ENCODE measurements at places on chromosomes 7 and 10. TPM values are rescaled to one million over a fixed set of nuclear protein-coding genes. Genes with fewer than 3 reads are reported as not detected.

The OIT3 gene
- 0.25 TPM for total RNA-seq

The IRF5 gene
- total RNA-seq = 9.0 TPM

The NEUROD6 gene
- not detected for total RNA-seq

The MSMB gene
- not detected for total RNA-seq

The AGMO gene
- 3.0 TPM for total RNA-seq

DNA sequence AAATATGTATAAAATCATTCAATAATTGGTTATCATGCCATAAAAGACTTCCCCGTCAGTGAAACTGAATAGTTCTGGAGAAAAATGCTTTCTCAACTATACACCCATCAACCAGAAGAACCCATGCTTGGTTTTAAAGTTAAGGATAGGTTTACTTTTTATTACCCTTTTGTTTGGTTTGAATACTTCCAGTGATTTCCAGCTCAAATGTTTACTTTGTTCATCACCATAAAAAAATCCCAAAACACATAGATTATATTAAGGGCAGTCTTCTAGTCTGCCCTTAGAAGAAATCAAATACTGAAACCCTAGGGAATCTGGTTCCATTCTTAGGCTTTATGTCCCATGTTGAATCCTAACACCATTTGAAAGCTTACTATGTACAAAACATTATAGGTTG is 49.2 kb downstream of the PTTG1IP2 start:
- DNase-seq = no peak

DNA sequence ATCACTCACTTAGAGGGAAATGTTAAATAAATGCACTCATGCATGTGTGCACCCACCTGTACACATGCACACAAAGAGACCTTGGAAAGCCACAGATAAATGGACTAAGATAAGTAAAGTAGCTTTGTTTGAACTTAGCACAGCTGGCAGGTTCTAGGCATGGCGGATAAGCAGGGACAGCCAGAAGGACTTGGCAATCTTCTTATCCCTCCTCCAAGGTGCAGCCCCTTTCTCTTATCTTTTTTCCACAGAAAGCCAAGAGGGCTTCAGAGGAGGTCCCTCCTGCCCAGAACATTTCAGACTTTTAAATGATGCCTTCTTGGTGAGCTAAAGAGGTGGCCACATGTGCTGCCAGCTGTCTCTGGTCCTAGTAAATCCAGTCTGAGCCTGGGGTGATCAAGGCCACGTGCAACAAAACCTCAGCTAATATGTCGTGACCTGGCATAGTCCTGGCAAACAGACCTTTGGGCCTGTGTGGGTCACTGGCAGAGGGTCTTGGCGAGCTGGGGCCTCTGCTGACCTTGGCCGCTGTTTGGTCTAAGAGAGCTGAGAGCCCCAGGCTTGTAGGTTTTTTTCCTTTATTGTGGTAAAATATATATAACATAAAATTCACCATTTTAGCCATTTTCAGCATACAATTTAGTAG is 43.2 kb upstream of the SLC35B4 start:
- no peak for DNase-seq

- DNase-seq = no peak
Measured at GRCh38 chr10:132374176-132374575, 22.8 kb upstream of the PWWP2B start.

DNA sequence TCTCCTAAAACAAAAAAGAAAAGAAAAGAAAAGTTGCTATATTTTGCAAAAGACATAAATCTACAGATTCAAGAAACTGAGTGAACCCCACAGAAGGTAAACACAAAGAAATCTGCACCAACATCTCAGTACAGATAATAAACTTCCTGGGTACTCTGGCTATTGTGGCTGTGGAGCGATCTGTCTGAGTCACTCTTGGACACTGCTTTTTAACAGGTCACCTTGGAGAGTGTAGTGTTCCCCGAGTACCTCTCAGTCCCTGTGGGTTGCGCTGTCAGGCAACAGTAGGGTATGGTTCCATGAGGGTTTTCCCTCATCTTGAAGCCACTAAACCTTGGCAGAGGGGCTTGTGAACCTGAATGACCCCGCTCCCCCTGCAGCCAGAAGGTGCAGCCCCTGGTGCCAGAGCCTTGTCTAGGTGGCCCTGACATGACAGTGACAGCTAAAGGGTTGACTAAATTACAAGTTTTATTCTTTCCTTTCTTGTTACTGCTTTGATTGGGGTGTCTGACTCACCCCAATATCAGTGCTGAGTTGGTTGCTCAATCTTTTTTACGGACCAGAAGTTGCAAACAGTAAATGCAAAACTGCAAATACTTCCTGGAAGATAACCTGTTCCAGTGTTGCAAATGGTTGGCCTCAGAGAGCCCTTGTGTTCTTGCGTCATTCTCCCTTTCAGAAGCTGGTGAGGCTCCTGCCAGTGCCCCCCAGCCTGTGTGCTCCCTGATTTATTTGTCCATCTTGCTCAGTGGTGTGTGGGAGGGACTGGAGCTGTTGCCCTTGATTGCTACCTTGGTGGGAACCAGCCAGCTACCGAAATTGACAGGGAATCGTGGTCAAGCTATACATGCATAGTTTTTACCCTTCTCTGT is 30.6 kb downstream of the POR start:
- DNase-seq = no peak

DNA sequence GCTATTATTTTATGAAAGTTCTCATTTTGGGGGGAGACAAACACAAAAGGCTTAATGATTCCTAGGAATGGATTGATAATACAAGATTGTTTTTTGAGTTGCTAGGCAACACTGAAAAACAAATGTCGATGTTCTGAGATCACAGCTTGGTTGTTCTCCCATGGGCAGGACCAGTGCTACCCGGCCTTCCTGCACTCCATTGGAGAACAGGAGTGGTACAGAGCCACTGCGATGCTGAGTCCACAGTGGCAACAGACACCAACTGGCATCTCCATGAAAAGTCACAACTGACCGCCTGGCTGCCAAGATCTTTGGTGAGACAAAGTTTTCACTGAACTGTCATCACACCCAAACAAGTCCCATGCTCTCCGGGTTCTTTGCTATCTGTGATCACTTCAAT is 68.9 kb upstream of the NMT2 start:
- DNase-seq = no peak

GRCh38 chr7:157712666-157713235 is 375.9 kb downstream of the DNAJB6 start:
- DNase-seq = no peak

DNA sequence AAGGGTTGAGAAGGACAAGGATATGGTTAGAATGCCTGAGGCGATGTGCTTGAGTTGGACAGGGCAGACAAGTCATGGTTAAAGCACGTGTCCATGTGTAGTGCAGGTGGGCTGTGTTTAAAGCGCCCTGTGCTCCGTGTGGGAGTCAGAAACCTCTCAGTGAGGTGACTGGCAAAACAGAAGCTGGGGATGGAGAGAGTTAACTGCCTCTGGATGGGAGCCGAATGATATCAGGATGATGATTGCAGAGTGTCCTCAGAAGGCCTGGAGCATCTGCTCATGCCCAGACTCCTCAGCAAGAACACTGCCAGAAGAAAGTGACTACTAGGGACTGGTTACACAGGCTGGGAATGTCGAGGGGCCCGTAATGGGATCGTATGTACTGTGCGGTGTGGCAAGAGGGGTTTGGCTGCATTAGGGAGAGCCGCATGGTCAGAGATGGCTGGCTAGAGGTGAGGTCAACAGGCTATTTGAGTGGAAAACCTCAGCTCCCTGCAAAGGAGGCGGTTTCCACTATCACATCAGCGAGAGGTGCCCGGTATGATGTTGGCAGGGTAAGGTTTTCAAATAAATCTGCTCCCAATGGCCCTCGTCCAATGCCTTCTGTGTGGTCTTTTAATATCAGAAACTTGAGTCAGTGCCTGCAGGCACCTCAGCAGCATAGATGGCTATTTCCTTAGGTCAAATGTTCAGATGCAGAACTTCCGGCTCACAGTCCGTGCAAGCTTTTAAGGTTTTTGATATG is 26.1 kb upstream of the MRC1 start:
- DNase-seq = no peak

DNA sequence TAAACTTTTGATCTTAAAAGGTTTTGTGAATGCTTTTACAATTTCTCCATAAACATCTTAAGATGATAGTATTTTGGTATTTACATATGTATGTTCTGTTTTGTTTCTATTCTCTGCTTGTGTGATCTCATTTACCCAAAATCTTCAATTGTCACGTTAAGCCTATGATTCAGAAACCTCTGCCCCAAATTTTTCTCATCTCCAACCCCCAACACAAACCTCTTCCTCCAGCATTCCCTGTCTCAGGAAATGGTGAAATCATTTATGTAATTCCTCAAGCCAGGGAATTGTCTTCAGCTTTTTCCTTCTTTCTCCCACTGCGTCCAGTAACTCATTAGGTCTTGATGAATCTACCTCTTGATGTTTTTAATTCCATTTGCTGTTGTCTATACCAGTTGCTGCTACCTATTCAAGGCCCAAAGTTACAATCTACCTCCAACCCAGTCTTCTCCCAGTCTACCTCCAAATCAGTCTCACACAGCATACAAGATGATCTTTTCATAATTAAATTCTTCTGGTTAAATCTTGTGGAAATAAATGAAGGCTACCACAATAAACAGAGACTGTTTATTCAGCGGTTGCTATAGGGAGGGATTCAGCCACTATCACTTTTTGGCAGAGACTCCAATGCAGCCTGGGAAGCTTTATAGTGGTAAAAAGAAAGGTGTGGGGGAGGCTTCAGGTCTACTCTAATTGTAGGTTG is 5.8 kb downstream of the CFAP69 start:
- DNase-seq = no peak

- no peak for DNase-seq
Measured at GRCh38 chr7:106773228-106773627, 91.9 kb upstream of the PIK3CG start.
